Smooth muscle cell of the umbilical artery (primary cell): ENCODE measurements at places on chromosomes 2 and 18. TPM values are rescaled to one million over a fixed set of nuclear protein-coding genes. Genes with fewer than 3 reads are reported as not detected.

CCDC150 gene
- 1.8 and 7.0 TPM in 2 replicates for total RNA-seq

C2orf15 gene
- total RNA-seq, result 0.18 TPM in 1 of 2 replicates, not detected in the other

GALNT5 gene
- total RNA-seq, result 52.8 and 71.3 TPM in 2 replicates

TRABD2A gene
- total RNA-seq, result 6.0 and 7.7 TPM in 2 replicates

TMEM169 gene
- under 0.01 and 0.14 TPM in 2 replicates for total RNA-seq

KCNS3 gene
- 5.0 and 5.5 TPM in 2 replicates for total RNA-seq

NOSTRIN gene
- not detected in 2 replicates for total RNA-seq

MOGAT1 gene
- total RNA-seq, result not detected in 2 replicates
